Osteoblast (primary cell): ENCODE measurements at places on chromosomes 6 and 20. TPM values are rescaled to one million over a fixed set of nuclear protein-coding genes. Genes with fewer than 3 reads are reported as not detected.

The PRSS16 gene
- total RNA-seq, result not detected in 2 replicates

The SRMS gene
- total RNA-seq, result not detected in 2 replicates

The MLN gene
- total RNA-seq, result not detected in 2 replicates

The TTLL9 gene
- total RNA-seq, result 0.59 and 0.72 TPM in 2 replicates

The RIPPLY2 gene
- total RNA-seq, result under 0.01 TPM in 1 of 2 replicates, not detected in the other

The FAM217A gene
- total RNA-seq, result not detected in 2 replicates

The PDE10A gene
- total RNA-seq, result 3.3 and 3.5 TPM in 2 replicates

The APOBEC2 gene
- not detected in 2 replicates for total RNA-seq
